ENCODE measurements at places on chromosomes 3 and 15. TPM values are rescaled to one million over a fixed set of nuclear protein-coding genes. Genes with fewer than 3 reads are reported as not detected.

The TRPC1 gene
- total RNA-seq = 21.3 TPM

The COL6A5 gene
- 0.06 TPM for total RNA-seq

The SLCO3A1 gene
- 8.0 TPM for total RNA-seq

The ALDH1A2 gene
- total RNA-seq = 157 TPM

The MNS1 gene
- 2.5 TPM for total RNA-seq

The CCDC39 gene
- total RNA-seq = not detected

The MEIS2 gene
- total RNA-seq = 276 TPM

The PARP15 gene
- 1.6 TPM for total RNA-seq
